ENCODE measurements at places on chromosomes 7 and 10. TPM values are rescaled to one million over a fixed set of nuclear protein-coding genes. Genes with fewer than 3 reads are reported as not detected.

DNA sequence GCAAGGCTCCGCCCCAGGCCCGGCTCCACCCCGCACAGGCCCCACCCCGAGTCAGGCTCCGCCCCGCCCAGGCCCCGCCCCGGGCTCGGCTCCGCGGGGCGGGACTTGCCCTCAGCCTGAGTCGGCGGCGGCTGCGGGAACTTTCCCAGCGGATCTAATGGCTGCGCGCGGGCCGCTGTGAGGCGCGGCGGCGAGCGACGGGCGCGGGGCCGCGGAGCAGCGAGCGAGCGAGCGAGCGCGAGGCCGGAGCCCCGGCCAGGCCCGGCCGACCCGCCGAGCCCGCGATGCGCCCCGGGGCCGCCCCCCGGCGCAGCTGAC, at the start of gene INPP5A:
Gene INPP5A, plus strand, starts transcription at position 104 of the 318 bp plus-strand sequence. CDS start 310 bp downstream, outside the sequence.
- H3K27me3 ChIP-seq = no peaks in the 10 kb centered on the region
- peak within 1 kb of the TSS; percentile 87 for H3K27ac ChIP-seq
- DNase-seq = no peak
- H3K4me1 ChIP-seq = peaks cover 22% of the 10 kb centered on the region
- H3K36me3 ChIP-seq = no peaks in the 10 kb centered on the region

Gene SMC3
- total RNA-seq = 26.6 TPM

DNA sequence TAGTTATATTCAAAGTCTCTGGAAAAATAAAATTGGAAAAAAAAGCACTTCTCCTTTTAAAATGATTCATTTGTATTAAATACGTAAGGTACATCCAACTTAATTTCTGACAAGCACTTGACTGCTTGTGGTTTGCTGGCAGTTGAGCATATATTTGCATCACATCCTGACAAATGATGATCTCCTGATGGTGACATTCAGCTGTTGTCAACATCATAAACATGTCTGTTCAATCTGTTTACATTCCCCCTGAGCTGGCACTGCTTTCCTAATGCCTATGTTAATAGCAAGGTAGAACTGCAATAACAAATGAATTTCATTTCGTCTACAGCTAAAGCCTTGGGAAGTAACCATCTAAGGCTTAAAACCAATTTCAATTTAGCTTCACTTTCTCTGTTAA, 24.4 kb downstream of the TSPAN12 start:
- H3K4me1 ChIP-seq = no peaks in the 10 kb centered on the region
- no peaks in the 10 kb centered on the region for H3K27me3 ChIP-seq
- H3K36me3 ChIP-seq = peaks cover 3% of the 10 kb centered on the region
- no peak for DNase-seq

GRCh38 chr10:24685958-24686540, 37.6 kb downstream of the ARHGAP21 start:
- no peak overlapping the region for H3K4me3 ChIP-seq
- H3K27ac ChIP-seq = no peak overlapping the region

- H3K36me3 ChIP-seq = no peaks in the 10 kb centered on the region
- H3K27ac ChIP-seq = no peak overlapping the region
- no peak for DNase-seq
- H3K4me3 ChIP-seq = no peak overlapping the region
- no peaks in the 10 kb centered on the region for H3K27me3 ChIP-seq
- H3K4me1 ChIP-seq = no peaks in the 10 kb centered on the region
Observed at GRCh38 chr7:112989531-112989930, 97.1 kb downstream of the GPR85 start.

DNA sequence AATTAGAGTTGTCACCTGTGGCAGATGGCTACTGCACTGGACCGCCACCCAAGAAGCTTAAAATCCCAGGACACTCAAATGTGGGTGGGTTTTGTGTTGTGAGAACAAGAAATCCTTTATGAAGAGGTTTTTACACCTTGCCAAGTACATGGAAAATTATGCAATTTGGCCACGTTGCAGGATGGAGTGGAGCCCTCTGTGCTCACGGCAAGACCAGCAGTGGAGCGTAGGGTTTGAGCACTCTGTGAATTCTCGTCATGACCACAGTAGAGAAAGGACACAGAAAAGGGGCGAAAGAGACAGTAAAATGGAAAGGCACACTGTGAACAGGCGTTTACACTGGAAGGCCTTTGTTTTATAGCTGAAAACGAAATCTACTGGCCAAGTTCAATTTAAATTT, 222.6 kb downstream of the ADARB2 start:
- H3K4me1 ChIP-seq = no peaks in the 10 kb centered on the region
- no peaks in the 10 kb centered on the region for H3K36me3 ChIP-seq
- H3K27me3 ChIP-seq = no peaks in the 10 kb centered on the region
- no peak overlapping the region for H3K27ac ChIP-seq
- DNase-seq = no peak
- H3K4me3 ChIP-seq = no peak overlapping the region

DNA sequence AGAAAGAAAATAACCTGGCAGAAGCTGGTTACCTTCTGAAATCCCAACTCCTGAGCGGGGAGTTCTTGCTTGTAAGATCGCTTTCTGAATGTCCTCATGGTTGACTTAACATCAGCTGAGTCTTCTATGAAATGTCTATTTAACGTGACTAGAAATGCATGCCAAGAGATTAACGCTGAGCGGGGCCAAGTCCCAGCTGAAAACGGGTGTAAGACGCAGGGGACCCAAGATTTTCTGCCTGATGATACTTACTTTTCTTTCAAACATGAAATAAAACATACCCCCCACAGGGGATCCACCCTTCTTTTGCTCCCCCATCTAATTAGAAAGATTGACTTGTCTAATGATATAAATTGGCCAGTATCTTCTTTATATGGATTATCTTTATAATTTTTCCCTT, 14.9 kb downstream of the OR9A2 start:
- no peaks in the 10 kb centered on the region for H3K27me3 ChIP-seq
- no peaks in the 10 kb centered on the region for H3K36me3 ChIP-seq
- no peaks in the 10 kb centered on the region for H3K4me1 ChIP-seq
- no peak overlapping the region for H3K27ac ChIP-seq
- DNase-seq = no peak

GRCh38 chr7:87147500-87147899, 4.8 kb upstream of the DMTF1 start:
- no peaks in the 10 kb centered on the region for H3K36me3 ChIP-seq
- no peak for DNase-seq
- H3K27me3 ChIP-seq = no peaks in the 10 kb centered on the region

Measured in breast epithelium (tissue), 4 donors.